ENCODE measurements at places on chromosomes 5 and 9. TPM values are rescaled to one million over a fixed set of nuclear protein-coding genes. Genes with fewer than 3 reads are reported as not detected.

The PTCH1 gene
- total RNA-seq = 6.6 TPM

The PHF24 gene
- not detected for total RNA-seq

GRCh38 chr5:36168737-36169136 is 16.8 kb downstream of the SKP2 start:
- no peak for DNase-seq

DNA sequence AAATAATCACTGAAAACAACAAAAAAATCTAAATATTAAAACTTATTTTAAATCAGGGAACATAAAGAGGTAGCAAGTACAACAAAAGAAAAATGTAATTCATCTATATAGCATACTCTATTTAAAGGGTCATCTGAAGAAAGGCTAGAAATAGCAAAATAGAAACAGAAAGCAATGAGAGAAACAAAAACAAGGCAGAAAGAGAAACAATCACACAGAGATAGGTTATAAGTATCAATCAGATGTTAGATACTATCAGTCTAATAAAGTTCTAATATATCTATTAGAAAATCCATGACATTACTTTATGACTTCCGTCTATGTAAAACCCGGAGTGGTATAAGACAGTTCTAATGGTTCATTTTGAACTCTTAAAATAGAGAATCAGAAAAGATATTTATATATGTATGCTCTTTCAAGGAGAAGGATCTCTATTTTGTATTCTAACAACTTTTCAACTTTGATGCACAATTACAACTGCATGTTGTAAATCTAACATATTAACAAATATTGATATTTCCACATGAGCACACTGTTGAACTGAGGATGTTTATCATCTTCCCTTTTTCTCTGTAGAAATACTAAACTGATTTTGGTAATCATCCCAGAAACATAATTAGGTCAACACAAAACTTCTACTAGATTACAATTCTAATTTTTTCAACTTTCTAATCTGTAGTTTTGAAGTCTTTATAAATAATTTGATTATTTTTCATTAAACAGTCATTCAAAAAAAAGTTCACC is 15.8 kb downstream of the RICTOR start:
- DNase-seq = no peak

DNA sequence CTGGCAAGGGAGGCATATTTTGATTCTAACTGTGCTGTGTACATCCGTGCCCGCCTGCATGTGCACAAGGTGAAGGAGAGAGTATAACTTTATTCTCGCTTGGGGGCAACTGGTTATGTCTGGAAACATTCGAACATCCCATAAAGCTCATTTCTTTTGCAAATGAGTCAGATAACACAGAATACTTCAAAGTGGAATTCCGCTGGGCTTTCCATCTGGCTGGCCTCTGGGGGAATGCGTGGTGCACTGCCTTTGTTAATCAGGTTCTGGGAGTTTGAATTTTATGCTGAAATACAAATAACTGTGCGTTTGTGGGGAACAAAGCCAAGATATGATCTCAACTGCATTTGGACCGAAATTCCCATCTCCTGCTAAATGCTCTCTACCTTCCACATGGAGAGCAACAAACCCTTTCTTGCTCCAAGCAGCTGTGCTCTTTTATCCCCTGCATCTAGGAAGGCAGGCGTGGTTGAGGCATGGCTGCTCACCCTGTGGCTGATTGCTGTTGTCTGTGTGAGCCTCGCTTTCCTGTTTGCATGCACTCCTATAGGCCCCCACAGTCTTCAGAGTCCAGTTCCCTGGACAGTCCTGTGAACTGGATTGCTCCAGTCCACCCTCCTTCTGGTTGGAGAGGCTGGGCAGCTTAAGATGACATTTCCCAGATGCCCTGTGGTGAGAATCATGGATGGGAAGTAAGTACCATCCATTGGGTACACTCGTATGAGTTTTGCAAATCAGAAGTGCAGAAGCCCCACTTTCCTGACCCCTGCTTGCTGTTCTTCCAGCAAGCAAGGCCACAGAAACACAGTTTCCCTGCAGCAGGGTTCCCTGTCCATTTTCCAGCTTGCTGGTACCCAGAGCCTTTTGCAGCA is 82.9 kb upstream of the ALDH1B1 start:
- no peak for DNase-seq

- DNase-seq = no peak
These were observed 375.7 kb upstream of the ZNF462 start for GRCh38 chr9:106487266-106487665.

DNA sequence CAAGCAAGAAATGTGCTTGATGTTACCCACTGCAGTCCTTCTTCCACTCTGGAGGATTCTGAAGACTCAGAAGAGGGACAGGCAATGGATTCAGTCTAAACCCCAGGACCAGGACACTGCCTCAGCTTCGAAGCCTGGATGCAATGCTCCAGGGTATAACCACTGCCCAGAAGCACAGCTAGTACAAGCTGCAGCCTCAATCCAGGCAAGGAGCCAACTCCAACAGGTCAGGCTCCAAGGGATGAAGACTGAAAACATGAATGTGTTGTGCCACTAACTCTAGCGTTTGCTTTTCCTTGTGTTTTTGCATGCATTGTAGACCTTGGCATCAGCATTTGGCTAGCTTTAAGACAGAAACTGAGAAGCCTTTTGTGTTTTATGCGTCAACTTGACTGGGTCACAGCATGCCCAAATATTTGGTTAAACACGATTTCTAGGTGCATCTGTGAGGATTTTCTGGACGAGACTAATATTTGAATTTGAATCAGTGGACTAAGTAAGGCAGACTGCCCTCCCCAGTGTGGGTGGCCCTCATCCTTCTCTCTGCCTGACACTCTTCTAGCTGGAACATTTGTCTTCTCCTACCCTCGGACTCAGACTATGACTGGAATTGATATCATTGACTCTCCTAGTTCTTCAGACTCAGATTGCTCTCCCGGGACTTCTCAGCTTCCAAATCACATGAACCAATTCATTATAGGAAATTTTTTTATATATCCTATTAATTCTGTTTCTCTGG is 20.5 kb upstream of the GPX3 start:
- DNase-seq = no peak

GRCh38 chr9:124752967-124753366 is 18.1 kb downstream of the NR6A1 start:
- DNase-seq = no peak

Data from HT-29 (cell line).